Natural killer cell treated with Interleukin-12 subunit alpha and Interleukin-12 subunit beta and Interleukin-15 and Interleukin-18, amount 100 ng/mL, for 72 hours (primary cell): ENCODE measurements at places on chromosomes 6 and 20. TPM values are rescaled to one million over a fixed set of nuclear protein-coding genes. Genes with fewer than 3 reads are reported as not detected.

PLN gene
- total RNA-seq = not detected

DNA sequence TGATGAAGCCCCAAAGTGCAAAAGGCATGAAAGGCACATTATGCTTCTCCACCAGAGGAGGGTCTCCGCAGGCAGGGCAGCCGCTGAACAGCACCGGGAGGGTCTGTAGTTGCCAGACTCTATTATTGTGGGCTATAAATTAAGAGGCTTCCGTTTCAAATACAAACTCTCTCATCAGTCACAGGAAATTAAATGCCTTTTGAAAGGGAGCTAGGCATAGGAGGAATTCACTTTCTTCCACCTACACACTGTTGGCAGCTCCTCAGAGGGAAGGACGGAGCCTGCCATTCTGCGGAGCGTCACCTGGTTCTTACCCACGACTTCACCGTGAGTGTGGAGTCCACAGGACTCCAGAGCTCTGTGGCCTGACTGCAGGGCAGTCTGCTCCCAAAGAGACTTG lies 140.8 kb upstream of the AGPAT4 start:
- no peak for DNase-seq

DNA sequence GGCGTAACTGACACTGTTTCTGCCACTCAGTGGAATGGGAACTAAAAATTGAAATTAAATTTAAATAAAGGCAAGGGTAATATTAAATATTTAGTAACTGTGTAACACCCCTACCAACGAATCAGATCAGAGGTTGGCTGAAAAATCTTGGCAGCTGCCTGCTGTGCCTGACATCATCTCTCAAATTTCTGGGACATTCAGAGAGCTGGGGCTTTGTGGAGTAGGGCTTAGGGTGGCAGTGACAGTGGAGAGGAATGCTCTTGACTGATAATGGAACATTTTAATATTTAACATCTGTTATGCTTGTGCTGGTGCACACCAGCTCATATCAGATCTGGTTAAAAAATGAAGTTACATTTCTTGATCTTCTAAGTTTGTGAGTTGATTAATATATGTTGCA lies 62.2 kb downstream of the RFPL4B start:
- DNase-seq = no peak

NTSR1 gene
- not detected for total RNA-seq

DNA sequence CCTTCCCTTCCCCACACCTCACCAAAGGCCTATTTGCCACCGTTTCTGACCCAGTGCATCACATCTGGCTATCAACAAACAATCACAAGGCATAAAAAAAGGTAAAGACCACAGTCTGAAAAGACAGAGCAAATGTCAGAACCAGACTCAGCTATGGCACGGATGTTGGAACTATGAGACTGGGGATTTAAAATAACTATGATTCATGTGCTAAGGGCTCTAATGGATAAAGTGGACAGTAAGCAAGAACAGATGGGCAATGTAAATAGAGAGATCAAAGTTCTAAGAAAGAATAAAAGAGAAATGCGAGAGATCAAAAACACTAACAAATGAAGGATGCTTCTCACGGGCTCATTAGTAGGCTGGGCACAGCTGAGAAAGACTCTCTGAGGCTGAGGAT lies 99.5 kb downstream of the LAMP5 start:
- DNase-seq = no peak

DNA sequence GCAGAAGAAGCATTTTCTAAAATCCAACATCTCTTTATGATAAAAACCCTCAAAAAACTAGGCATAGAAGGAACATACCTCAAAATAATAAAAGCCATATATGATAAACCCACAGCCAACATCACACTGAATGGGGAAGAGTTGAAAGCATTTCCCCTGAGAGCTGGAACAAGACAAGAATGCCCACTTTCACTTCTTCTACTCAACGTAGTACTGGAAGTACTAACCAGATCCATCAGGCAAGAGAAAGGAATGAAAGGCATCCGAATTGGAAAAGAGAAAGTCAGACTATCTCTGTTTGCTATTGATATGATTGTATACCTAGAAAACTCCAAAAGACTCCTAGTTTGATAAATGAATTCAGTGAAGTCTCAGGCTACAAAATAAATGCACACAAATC lies 7.9 kb upstream of the CDK19 start:
- no peak for DNase-seq

LGSN gene
- not detected for total RNA-seq

MOCS1 gene
- total RNA-seq = 2.0 TPM

GRCh38 chr6:153790876-153791473 lies 248.1 kb upstream of the OPRM1 start:
- DNase-seq = no peak
